NK-92 treated with Interleukin-12 subunit alpha and Interleukin-12 subunit beta, amount 100 ng/mL, for 24 hours (cell line): ENCODE measurements at places on chromosomes 13 and 19.

- DNase-seq: no peak
Observed at GRCh38 chr19:5837761-5838352, 1.6 kb downstream of the FUT6 start.

DNA sequence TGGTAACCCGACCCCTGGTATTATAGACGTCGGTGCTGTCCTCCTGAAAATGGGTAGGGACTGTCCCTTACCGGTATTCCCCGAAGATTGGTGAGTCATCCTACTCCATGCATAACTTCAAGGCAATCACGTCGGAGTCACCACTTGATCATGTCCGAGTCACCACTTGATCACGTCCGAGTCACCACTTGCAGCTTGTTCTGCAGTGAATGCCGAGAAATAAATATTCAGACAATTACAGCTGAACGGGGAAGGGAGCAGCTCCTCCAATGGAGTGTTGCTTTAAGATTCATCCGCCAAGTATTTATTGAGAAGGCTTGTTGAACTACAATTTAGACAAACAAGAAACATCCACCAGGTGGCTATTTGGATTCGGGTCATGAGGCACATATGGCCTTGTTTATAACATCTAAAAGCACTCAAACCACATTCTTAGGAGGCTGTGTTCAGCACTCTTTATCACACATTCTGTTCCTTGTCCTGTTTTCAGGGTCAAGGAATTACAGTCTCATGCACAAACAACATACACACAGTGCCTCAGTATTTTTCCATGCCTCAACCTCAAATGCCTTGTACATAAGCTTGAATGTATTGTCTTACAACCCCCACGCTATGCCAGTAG is 43.1 kb downstream of the ZNF726 start:
- DNase-seq: no peak

DNA sequence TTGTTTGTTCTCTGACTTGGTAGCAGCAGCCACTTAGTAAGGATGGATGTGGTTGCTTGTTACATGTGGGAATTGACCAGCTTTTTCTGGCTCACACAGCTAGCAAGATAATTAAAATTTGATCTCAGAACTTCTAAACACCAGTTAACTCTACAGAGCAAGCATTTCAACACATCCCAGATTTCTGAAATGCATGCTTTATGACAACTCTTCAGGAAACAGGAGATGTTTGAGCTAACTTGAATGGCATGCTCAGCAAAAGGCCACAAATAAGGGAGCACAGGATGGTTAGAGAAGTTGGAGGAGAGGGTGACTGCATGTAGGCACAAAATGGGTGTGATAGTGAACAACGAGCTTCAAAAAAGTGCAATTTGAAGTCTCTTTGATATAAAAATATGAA is 167.1 kb upstream of the SPRY2 start:
- no peak for DNase-seq

- no peak for DNase-seq
Observed at GRCh38 chr19:2902590-2903218, 2.0 kb downstream of the ZNF57 start.

GRCh38 chr13:28117689-28118377 is 17.5 kb upstream of the FLT3 start:
- DNase-seq: no peak

GRCh38 chr19:30559446-30559845 is 187.3 kb downstream of the ZNF536 start:
- no peak for DNase-seq

GRCh38 chr19:4717191-4717965 is 6.3 kb downstream of the DPP9 start:
- no peak for DNase-seq

GRCh38 chr19:17806945-17807344 is 12.0 kb downstream of the B3GNT3 start:
- DNase-seq: no peak

DNA sequence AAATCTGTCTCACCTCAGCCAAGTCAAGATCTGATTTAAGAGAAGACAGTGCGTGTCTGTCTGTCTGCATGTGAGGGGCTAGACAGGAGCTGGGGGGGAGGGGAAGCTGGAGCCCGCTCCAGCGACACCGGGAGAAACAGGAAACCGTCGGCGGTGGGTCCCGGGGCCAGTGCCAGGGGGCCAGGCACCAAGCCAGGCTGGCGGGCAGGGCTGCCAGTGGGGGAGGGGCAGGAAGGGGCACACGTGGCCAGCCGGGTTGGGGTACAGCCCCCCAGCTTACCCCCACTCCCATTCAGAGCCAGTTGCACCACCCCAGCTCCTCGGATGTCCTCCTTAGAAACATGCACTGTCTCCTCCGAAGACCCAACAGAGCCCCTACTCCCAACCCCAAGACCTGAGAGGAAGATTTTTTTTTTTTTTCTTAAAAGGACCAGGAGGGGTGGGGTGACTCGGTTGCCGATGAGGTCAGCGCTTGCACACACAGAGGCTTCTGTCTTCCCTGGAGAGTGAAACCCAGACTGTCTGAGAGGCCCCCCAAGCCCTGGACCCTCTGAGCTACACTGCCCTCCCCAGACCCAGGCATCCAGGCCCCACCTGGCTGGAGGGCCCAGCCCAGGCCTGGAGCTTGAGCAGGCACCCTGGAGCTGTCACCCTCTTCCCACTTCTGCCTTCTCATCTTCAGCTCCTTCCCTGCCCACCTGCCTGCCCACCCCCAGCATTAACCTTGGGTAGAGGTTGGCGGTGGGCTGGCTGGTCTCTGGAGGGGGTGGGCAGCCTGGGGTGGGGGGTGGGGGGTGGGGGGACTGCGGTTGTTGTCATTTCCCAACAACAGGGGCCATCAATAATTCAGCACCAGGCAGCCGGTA is 4.0 kb downstream of the ERF start:
- DNase-seq: no peak

DNA sequence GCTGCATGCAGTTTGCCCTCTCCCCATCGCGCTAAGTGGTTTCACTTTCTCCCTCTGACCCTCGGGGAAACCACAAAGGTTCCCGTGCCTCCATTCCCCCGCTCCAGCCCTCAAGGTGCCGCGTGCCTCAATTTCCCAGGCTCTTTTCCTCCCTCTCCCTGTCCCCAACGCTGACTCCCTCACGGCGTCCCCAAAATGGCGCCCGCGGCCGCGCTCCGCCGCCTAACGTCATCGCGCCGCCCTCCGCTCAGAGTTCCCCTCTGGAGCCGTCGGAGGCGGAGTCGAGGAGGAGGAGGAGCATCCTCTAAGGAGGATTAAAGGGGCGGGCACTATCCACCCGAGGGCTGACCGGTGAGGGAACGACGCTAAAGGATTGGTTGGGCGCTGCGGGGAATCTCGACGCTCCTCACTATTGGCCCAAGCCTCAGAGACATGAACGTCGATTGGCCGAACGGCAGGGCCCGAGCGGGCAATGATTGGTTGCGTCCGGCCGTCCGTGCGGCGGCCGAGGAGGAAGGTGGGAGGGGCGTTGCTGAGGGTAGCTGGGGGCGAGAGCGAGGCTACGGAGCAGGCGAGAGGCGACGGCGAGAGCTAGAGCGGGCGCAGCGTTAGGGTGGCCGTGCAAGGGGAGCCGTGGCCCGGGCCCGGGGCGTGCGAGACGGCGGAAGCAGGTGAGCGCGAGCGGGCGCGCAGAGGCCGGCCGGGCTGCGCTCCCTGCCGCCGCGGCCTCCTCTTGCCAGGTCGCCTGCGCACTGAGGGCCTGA is at the start of gene ZNF574:
Gene ZNF574, plus strand, starts transcription at position 551 of the 764 bp plus-strand sequence. CDS start 2,441 bp downstream, outside the sequence.
- DNase-seq: peak; percentile 98

GRCh38 chr13:99666146-99666805 is 165.0 kb downstream of the TM9SF2 start:
- no peak for DNase-seq

DNA sequence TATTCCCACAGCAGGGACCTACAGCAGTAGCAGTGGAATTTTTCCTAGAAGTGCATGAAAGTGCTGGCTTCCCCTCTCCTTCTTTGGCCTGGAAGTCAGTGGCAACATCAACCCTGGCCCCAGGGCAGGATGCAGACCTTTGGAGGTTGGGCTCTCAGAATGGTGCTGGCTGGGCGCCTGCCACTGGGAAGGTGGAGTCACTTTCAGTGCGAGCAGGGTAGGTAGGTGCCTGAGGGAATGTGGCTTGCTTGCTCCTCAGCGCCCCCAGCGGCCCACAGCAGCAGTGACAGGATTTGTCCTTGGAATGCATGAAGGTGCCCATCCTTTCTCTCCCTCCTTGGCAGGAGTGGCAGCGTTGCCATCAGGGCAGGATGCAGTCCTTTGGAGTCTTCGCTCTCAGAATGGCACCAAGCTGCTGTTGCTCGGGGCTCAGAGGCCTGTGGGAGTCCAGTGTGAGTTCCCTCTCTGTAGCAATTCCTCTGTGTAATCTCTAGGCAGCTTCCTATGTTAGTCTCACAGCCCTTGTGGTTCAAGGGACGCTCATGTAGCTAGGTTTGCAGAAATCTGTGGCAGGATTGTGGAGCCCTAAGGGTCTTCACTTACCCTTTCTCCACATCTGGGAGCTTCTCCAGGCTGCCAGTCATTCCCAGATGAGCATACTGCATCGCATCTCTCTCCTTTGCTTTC is 354.4 kb upstream of the DACH1 start:
- DNase-seq: no peak

DNA sequence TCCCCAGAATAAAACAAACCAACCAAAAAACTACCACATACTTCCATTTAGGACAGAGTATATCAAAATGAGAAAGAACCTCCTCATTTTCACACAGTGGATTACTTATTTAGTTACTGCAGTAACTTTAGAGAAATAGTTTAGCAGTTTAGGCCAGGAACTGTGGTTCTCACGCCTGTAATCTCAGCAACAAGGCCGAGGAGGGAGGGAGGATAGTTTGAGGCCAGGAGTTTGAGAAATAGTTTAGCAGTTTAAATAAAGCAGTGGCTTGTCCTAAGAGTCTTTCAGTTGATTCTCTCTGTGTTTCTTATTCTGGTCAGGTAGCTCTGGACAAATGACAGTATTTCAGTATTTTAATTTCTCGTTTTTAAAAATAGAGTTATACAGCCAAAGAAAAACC is 9.4 kb downstream of the HMGB1 start:
- no peak for DNase-seq

DNA sequence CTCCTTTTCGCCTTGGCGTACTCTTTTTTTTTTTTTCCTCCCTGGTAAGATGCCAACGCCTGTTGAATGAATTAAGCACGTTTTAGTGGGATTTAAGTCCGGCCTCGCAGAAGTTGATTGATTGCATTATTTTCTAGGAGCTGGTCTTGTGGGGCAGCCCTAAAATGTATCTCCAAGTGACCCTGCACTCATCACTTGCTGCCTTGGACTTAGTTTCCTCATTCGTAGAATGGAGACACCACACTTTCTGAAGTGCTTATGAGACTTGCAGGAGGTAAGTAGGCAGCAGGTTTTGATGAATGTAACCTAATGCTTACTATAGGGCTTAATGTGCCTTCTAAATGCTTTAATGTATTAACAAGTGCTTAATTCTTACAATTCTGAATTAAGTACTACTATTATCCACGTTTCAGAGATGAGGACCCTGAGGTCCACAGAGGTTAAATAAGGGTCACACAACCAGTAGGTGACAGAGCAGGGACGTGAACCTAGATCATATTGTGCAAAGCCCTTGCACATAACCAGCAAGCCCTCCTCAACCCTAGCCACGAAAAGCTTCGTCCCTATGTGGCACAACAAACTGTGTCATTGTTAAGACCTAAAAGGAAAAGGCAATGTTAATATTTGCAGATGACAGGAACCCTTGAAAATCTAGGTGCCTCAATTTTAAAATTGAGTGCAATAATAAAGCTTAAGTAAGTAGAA is 514 bp upstream of the ARGLU1 start:
- peak; percentile 14 for DNase-seq

GRCh38 chr19:39810424-39810823 is 23.5 kb downstream of the DYRK1B start:
- no peak for DNase-seq

- no peak for DNase-seq
Observed at GRCh38 chr13:86051134-86052103, 252.2 kb upstream of the SLITRK6 start.

GRCh38 chr19:38868551-38868950 is 9.5 kb downstream of the RINL start:
- no peak for DNase-seq

GRCh38 chr19:40403262-40403984 is 9.8 kb downstream of the PRX start:
- peak; percentile 72 for DNase-seq

- no peak for DNase-seq
Observed at GRCh38 chr19:49954933-49955332, 6.0 kb downstream of the SIGLEC11 start.

- DNase-seq: no peak
Observed at GRCh38 chr13:101454767-101455166, 2.3 kb downstream of the ITGBL1 start.

DNA sequence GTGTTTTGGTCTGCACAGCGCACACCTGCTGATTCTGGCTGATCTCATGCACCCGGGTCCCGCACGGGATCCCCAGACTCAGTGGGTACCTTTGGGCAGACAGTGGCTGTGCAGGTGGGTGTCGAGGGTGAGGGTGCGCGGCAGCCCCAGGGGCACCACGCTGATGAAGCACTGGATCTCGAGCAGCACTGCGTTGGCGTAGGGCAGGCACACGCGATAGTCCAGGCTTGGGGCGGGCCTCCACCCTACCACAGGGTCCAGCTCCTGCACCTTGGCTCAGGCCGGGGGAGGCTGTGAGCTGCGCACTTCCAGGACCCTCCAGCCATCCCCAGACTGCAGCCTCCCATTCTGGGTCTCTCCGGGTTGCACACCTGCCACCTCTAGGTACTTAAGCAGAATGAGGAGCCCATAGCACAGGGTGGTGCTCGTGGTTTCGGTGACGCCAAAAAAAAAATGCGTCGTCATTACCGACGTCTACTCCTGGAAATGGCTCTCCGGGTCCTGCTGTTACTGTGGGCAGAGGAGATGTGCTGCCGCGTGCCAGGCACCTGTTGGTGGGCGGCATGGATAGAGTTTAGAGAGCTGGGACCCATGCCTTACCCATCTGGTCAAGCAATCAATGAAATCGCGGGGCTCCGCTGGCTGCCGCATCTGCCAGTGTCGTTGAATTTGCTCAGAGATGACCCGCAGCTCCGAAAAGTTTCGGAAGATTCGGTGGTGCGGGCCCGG is 10.5 kb downstream of the EGLN2 start:
- DNase-seq: no peak

GRCh38 chr13:75369981-75370380 is 112.0 kb downstream of the TBC1D4 start:
- DNase-seq: no peak

DNA sequence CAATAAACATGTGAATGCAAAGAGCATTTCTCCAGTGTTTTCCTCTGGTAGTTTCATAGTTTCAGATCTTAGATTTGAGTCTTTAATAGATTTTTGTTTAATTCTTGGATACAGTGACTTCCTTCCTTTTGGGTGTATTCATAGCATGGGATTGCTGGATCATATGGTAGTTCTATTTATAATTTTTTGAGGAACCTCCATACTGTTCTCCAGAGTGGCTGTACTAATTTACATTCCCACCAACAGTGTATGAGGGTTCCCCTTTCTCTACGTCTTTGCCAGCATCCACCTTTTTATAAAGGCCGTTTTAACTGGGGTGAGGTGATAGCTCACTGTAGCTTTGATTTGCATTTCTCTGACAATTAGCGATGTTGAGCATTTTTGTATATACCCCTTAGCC is 9.3 kb upstream of the CALM3 start:
- DNase-seq: no peak

GRCh38 chr13:66951426-66951825 is 278.7 kb downstream of the PCDH9 start:
- no peak for DNase-seq
